ENCODE measurements at places on chromosomes 11 and 22.

DNA sequence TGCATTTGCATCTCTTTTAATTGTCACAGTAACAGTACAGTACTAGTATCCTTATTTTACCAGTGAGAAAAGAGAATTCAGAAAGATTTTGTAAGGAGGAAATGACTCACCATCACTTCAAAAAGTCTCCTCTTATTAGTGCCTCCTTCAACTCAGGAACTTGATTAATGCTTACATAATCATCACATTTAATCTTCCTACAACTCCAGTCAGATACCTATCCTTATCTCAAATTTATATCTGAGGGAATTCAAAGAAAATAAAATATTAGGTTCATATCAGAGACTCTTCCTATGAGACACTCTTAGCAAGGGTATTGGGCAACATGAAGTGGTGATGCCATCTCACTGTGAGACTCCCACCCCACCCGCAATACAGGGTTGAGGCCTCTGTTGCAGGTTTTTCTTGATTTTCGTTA lies 26.1 kb upstream of the CTSC start:
- DNase-seq: no peak

DNA sequence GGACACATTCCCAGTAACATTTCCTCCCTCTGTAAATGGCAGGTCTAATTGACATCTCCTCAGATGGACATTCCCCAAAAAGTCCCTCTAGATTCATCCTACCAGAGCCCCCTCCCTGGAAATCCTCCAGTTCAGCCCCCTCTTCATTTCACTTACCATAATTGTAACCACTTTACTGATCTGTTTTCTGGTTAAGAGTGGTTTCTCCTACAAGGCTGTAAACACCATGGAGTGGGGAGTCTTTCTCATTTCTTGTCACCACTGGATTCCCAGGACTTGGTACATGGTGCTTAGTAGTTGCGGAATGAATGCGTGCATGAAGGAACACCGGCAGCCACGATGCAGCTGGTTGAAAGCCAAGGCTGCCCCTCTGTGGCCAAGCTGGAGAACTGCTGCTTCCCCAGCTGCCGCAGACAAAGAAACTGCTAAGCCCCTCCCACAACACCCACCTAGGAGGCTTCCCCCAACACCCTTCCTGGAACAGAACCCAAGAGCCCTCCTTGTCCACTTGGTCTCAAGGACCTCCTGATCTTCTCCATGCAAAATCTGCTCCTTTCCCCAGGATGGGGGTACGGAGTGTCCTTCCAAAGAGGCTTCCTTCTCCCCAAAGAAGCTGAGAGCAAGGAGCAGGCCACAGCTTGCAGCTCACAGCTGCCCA lies 18.6 kb upstream of the SCARF2 start:
- peak; percentile 70 for DNase-seq

GRCh38 chr11:75639762-75640181 lies 29.1 kb downstream of the MAP6 start:
- DNase-seq: peak; percentile 79

- no peak for DNase-seq
These were observed 1145.1 kb downstream of the LRRC4C start for GRCh38 chr11:40314327-40314726.

- no peak for DNase-seq
These were observed 32.4 kb upstream of the KCNA4 start for GRCh38 chr11:30049214-30049613.
